NCI-H1930 (cell line): ENCODE measurements at places on chromosomes 7 and 10.

GRCh38 chr10:32347363-32348022 lies 535 bp upstream of the EPC1 start:
- no peak for DNase-seq

- DNase-seq: no peak
These were observed 9.3 kb downstream of the ATG9B start for GRCh38 chr7:151014950-151015349.

GRCh38 chr10:24900888-24901685 lies 51.3 kb downstream of the PRTFDC1 start:
- no peak for DNase-seq

GRCh38 chr10:129523723-129524316 lies 56.8 kb downstream of the MGMT start:
- DNase-seq: no peak

DNA sequence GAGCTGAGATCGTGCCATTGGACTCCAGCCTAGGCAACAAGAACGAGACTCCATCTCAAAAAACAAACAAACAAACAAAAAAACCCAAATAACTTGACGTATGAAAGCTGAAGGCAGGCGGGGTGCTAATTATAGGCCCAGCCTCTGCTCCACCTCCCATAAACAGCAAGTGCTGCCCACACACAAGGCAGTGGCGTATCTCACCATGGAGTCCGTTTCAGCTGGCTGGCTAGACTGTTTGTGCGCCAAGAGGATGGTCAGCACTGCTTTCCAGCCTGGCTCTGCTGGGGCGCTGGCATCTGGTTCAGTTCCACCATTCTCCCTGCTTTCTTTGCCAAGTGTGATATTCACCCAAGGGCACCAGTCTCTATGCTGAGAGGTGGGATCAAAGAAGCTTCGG lies 29.1 kb downstream of the ZC3HC1 start:
- DNase-seq: no peak

DNA sequence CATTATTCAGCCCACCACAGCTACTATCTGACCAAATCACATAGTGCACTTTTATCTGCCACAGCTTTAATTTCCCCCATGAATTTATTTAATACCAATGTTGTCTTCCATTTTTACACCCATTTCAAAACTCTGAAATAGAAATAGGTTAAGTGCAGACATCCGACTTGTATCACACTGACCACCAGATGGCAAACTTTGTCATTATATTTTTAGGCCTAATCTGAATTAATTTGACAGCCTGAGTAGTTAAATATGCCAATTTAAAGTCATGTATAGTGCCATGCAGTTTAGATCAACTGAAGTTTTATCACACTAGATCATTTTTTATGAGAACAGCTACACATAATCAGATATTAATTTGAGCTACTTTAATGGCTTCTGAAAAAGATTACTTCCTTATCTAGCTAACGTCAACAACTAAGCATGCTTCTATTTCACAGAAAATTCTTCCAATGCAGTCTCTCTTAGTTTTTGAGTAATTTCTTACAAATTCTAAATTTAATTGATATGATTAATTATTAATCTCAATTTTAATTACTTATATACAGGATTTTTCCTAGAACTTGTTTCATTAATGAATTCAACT lies 566.4 kb downstream of the GFRA1 start:
- no peak for DNase-seq

DNA sequence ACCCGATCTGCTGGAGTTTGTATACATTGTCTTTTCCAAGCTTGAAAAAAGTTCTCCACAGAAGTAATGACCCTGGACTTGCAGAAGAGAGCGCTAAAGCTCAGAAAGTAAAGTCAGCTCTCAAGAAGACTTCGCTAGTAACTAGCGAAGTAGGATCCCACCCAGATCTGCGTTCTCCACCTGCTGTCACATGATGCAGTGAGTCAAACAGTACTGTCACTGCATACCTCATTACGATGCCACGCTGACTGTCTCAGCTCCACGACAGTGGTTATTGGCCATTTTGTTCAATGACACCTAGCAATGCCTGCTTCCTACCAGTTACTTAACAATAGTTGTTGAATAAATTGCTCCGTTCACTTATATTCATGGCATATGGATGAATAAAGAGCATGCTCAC lies 29.7 kb upstream of the SEC61G start:
- peak; percentile 43 for DNase-seq

DNA sequence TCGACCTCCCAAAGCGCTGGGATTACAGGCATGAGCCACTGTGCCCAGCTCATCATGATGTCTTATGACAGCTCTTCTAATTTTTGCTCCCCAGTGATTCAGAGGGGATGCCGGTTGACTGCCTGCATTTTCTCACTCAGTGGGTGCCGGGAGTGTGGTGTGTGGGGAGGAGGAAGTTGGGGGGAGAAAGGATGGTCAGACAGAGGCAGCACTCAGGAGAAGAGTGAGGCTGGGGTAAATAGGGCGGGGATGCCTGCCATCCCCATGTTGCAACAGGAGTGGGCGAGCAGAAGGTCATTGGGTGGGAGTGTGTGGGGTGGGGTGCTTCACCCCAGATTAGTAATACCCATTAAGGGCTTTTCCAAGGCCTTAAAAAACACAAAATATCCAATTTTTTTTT lies 3.5 kb upstream of the CCL24 start:
- no peak for DNase-seq

DNA sequence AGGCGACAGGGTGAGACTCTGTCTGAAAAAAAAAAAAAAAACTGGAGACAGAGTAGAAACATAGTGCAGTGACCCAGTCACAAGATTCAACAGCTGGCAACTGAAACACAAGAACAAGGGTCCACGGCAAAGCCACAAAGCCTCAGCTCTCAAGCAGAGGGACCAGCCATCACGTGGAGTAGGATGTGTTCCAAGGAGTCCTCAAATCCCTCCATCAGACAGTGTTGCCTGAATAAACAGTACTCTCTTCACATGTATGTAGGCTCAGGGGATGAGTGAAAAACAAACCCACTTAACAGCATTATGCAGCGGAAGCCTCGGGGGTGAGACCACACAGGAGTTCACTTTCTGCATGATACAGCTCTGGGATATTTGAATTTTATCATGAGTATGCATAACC lies 62.0 kb downstream of the SLIT1 start:
- DNase-seq: no peak

DNA sequence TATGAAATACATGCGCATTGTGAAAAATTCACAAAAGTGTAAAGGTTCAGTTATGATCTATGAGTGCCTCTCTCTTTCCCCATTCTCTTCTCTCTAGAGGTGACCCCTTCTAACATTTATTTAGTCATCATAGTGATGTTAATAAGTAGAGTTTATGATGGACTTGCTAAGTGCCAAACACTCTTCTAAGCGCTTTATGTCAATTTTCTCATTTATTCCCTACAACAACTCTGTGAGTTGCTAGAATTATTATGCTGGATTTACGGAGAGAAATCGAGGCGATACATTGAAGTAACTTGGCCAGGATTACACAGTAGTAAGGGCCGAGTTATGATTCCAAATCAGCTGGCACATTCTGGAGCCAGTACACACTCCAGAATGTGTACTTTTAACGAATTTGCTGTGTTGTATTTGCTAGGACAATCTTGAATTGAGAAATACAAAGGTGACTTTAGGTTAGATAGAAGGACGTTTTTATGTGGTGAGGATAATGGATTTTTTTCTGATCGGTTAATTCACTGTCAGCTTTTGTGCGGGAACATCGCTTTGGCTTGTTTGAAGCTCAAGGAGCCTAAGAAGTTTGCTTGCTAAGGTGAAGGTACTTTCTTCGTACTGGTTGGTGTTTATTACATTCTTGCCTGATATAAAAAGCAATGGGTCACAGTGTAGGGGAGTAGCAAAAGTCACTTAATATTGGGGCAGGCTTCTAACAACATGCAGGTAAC lies 1.4 kb downstream of the ATRNL1 start:
- DNase-seq: no peak

- DNase-seq: no peak
These were observed 93.8 kb upstream of the SMNDC1 start for GRCh38 chr10:110398419-110399105.

DNA sequence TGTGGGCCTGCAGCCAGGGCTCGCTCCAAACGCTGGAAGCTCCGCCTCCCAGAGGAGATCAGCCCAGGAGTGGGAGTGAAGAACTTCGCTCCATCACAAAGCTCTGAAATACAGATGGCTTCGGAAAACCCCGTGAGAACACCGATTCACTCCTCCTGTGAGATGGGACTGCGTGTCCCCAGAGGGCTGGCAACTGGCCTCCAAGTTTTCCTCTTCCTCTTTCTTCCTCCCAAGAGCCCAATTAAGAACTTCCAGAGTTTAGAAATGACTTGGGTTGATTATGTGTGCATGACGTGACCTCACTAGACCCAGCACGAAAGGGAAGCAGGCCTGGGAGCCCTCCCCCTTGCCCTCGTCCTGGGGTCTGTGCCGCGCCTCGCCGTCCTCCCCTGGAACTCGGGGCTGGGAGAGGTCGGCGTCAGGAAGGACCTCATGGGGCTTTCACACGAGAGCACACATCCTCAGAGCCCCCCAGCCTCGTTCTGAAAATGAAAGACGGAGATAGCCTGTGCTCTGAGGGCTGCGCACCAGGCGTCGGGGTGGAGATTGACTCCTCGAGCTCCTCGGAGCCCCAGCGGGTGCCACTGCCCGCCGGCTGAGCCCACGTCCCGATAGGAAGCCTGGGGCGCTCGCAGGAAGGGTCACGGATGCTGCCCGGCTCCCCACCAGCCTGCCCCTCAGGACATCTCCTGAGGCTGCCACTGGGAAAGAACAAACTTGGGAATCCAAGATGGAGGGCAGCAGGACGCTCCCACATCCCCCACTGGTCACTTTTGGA lies 37.8 kb downstream of the PTPRN2 start:
- DNase-seq: no peak

GRCh38 chr10:73054286-73054685 lies 42.4 kb downstream of the P4HA1 start:
- DNase-seq: no peak

DNA sequence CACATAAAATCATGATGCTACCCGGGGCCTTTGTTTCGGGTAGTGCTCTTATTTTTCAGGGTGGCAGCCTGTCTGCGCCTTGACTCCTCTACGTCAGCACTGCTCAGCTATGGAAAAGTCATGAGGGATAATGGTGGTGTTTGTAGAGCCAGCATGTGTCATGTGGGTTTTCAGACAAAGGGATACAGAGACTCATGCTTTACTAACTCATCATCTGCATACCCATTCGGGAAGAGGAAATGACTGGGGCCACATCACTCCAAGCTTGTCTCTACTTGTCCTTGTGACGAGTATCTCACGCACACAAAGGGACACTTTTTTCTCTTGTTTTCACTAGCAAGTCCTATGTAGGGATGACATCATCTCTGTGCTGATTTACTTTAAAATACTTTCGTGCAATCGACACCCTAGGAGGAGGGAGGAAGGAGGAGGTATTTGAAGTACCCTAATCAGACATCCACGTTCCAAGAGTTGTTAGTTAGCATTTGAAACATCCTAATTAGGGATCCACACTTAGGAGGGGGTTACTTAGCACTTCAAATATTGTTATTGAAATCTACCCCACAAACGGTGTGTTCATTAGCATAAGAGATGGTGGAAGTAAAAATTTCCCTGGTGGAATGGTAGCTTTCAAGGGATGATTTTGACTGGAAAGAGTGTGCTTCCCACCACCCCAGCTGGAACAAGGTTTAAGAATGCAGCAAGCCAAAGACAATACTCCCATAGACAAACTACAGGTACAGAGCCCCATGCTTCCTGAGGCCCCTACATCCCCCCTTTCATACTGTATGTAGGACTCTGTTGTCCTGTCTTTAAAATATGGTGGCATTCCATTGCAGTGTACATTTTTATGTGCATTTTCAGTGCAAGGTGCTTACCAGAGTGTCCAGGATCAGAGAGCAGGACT lies 52.0 kb downstream of the THNSL1 start:
- no peak for DNase-seq

DNA sequence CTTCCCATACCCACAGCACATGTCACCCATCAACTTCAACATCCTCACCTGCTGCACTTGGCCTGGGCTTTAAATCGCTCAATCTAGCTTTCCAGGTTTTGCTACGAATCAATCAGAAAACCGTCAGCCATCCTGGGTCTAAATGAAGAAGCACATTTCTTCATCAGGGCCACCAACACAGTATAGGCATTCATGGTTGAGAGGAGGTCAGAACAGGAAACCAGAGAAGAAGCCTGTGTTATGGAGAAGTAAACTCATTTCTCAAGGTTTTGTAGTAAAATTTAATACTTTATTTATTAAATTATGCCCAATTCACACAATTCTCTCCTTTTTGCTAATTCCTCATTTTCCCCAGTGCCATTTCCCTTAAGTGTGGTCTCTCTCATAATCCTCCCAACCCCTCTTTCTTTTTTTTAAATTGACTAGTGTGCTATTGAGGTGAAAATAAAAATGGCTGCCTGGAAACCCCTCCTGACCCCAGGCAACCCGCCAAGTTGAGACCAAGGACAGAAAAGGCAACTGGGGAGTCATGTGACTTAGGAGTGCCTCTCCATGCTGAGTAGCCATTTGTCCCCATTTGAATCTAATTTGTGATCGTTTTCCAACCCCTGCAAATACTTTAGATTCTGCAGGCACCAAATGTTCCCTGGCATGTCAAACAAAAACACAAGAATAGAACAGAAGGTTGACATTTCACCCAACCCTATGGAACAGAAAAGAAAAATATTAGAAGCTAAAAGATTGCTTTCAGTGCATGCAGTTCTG lies 181.1 kb upstream of the NAMPT start:
- no peak for DNase-seq

- DNase-seq: no peak
These were observed 24.2 kb upstream of the PFKFB3 start for GRCh38 chr10:6178581-6178980.

DNA sequence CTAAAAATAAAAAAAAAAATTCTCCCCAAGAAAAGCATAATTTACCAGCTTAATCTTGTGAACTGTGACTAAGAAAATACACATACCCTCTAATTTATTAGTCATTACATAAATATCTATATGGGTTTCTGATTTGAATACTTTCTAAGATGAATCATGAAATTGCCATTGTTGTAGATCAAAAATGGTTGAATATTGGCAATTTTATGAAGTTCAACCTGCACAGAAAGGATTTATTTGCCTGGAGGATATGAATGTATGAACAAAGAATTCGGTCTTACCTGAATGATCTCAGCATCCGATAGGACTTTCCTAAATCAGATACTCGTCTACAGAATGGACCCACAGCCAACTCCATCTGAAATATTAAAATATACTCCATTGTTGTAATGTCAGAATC lies 61.5 kb downstream of the HBP1 start:
- DNase-seq: no peak

- DNase-seq: no peak
These were observed 150.4 kb upstream of the NEBL start for GRCh38 chr10:21047511-21047910.
